ENCODE measurements at places on chromosomes 6 and 20. TPM values are rescaled to one million over a fixed set of nuclear protein-coding genes. Genes with fewer than 3 reads are reported as not detected.

GRCh38 chr20:62918147-62918546 lies 8.2 kb downstream of the DIDO1 start:
- no peak for DNase-seq

GRCh38 chr6:85353012-85353411 lies 96.9 kb upstream of the NT5E start:
- no peak for DNase-seq

DNA sequence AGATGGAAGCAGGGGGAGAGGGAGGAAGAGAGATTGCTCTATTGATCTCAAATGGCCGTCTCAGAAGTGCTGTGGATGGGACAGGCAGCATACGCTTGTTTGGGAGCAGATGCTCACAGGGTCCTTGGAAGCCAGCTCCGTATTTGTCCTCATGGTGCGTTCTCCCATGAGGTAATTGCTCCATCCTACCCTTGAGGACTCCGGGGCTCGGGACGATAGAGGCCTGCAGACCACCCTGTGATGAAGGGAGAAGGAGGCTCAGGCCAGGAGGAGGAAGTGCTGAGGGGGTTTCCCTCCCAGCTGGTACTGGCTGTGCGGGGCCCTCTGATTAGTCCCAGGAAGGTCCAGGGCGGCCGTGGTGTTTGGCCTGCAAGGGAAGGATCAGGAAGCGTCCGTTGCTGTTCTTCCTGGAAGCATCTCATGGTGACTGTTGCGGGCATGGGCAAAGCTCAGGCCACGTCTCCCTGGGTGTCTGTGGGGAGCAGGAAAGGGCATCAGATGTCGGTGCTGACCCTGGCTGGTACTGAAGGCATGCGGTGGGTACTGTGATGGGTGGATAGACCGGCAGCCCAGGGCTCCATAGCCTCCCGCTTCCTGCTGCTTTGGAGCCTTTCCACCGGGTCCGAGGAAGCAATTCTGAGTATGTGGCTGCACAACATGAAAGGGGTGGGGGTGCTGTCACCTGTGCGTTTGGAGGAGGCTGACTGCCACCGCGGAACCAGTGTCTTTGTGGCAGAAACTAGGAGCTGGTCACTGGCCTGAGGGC lies 158.3 kb downstream of the SYCP2 start:
- DNase-seq = no peak

- no peak for DNase-seq
These were observed 42.0 kb downstream of the ENPP1 start for GRCh38 chr6:131849799-131850198.

- DNase-seq = no peak
These were observed 67.3 kb upstream of the RALY start for GRCh38 chr20:33926425-33926824.

DNA sequence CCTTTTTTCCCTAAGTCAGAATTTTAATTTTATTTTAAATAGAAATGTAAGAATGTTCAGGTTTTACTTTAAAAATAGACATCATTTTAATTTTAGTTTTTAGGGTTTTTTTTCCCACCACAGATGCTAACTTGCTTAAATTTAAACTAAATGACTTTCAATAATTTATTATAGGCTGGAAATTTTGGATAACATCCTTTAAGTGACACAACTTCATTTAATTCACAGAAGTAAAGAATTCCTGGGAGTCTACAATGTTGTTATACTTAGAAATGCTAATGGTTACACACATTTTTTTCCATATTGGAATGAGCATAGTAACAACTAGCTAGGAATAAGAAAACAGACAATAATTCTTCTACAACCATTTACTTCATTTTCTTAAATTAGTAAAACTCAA lies 90.5 kb upstream of the PDE10A start:
- no peak for DNase-seq

GRCh38 chr6:151690768-151691562 lies 116.5 kb upstream of the ESR1 start:
- DNase-seq = no peak

DNA sequence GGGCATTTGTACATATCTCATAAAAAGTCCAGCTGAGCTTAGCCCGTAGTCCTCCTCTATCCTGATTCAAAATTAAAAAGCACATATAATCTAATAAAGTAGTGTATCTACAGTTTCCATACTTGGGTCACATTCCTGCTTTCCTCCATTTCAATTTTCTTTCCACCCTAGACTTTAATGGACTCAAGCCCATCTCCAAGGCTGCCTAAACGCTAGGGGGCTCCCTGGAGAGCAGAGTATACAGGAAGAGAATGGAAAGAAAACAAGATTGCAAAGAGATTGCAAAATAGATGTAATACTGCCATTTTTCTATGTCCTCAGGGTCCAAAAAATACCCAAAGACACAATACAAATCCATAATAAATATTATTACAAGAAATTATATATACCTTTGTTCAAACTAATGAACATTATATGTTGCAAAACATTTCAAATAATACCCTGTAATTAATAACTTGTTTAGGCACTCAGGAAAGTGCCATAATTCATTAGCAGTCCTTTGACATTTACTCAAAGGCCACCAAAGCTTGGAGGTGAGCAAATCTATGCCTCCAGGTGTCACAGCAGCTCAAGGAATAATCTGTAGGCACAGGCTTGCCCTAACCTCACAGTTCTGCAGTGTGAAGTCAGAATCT lies 2.4 kb upstream of the MCM3 start:
- peak; percentile 44 for DNase-seq

DNA sequence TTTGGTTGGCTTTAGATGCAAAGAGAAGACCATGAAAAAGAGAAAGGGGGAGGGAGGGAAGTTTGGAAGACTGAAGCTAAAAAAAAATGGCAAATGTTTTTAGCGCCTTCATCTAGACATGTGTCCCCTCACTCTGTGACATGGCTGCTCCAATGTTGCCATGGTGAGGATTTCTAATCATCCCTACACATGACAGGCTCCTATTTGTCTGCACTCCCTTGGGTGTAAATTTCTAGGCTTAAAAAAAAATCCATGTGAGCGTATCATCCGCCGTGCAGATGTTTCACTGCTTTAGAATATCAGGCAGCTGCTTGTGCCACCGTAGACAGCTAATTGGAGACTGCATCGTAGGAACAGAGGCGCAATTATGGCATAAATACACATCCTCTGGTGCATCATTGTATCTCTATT lies 761.1 kb upstream of the MMS22L start:
- no peak for DNase-seq

DNA sequence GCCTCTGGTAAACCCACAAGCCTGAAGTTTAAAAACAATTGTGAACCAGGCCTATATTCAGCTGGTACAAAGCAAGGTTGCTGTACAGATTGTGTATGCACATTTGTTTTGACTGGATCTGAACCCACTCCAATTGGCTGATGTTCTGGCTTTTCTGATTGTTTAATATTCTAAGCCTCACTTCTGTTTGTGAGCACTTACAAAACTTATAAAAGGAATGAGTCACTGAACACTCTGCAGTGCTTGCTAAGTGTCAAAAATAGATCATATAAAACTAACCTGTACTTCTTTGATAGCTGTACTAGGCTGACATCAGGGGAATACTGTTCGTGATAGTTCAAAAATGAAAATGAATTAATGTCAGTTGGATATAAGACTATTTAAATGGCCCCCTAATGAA lies 12.1 kb downstream of the COL21A1 start:
- DNase-seq = no peak

GRCh38 chr6:168513766-168514165 lies 72.8 kb downstream of the SMOC2 start:
- DNase-seq = no peak

DNA sequence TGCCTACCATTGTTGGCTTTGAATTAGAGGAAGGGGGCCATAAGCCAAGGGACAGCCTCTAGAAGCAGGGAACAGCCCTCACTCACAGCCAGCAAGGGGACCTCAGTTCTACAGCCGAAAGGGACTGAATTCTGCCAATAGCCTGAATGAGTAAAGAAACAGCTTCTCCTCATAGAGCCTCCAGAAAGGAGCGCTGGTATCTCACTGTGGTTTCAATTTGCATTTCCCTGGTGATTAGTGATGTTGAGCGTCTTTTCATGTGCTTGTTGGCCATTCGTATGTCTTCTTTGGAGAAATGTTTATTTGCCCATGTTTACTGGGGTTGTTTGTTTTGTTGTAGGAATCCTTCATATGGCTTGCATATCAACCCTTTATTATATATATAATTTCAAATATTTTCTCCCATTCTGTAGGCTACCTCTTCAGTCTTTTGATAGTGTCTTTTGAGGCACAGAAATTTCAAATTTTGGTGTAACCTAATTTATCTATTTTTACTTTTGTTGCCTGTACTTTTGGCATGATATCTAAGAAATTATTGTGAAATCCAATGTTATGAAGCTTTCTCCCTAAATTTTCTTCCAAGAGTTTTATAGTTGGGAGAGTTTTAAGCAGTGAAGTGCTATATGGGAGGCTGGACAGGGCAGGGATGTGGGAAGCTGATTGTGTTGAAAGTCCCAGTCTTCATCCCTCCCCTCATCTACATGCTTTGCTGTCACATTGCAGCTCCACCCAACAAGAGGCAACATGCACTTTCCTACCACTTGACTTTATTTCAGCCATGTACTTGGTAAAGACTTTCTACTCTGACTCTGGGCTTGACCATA lies 82.3 kb upstream of the SHLD1 start:
- DNase-seq = no peak

DNA sequence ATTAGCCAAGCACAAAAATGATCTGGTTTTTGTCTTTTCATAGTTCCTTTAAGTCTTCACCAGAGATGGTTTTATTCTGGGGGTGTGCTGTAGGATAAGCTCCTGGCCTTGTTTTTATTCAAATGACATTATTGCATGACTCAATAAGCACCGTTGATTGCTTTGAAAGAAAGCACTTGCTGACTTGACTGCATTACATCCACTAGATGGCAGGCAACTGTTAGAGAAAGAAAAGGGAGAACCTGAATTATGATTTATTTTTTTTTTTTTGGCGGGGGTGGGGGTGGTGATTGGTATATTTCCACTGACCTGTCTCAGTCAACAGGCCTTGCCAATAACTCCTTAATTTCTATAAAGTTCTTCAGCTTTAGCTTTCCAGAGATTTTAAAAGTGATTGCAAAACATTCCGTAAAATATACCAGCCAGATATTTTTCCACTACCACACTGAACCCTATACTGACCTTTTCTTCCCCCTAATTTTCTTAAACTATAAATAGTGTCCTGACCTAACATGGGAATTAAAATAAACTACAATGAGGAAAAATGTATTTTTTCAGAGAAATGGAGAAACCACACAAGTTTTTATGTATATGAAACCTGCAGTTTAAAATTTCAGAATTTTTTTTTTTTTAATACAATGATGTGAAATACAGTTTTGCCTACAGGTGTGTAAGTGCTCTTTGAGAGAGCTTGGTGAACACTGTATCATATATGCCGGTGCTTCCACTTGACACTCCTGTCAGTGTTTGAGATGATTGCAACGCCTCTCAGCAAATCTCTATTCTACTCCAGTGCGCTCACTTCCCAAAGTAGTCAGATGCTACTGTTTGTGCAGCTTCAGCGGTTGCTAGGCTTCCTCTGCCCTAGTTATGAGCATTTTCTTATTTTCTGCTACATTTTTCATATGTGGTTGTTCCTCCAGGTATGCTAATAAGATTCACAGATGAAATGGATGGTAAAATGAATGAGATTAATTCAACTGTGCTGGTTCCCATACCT lies 274.3 kb downstream of the CD109 start:
- no peak for DNase-seq

DNA sequence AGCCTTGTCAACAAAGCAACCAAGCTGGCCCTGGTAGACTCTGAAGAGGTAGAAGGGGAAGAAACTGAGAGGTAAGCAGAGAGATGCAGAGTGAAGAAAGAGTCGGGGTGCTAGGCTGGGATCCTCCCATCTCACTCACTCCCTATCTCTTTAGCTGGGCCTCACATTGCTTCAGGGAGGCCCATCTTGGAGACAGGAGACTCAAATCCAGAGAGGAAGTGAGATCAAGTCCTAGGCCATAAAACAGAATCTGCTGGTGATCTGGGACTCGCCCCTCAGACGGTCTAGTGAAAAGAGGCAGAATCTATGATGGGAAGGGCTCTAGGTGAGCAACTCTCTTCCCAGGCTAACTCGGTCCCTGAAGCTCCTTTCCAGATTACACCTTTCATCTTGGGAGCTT lies 659 bp upstream of the GUCA1B start:
- DNase-seq = no peak

- DNase-seq = no peak
These were observed 54.6 kb downstream of the GMPR start for GRCh38 chr6:16292942-16293341.

DNA sequence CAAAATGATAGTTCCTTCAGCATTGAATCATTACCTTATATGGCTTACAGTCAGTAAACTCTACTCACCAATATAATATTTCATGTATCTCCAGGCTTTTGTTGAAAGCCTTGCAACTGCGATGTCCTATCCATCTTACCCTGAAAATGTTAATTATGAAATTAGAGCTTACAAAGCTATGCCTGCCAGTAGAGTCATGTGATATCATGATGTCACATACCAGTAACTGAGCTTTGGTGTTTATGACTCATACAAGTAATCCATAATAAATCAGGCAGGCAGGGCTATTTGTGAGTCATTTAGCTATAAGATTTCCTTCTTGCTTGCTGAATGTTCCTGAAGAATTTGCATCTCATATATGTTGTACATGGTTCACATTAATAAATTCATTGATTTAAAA lies 44.9 kb upstream of the FAM83B start:
- no peak for DNase-seq

- DNase-seq = no peak
These were observed 135.7 kb downstream of the ALDH8A1 start for GRCh38 chr6:134814076-134814695.

DNA sequence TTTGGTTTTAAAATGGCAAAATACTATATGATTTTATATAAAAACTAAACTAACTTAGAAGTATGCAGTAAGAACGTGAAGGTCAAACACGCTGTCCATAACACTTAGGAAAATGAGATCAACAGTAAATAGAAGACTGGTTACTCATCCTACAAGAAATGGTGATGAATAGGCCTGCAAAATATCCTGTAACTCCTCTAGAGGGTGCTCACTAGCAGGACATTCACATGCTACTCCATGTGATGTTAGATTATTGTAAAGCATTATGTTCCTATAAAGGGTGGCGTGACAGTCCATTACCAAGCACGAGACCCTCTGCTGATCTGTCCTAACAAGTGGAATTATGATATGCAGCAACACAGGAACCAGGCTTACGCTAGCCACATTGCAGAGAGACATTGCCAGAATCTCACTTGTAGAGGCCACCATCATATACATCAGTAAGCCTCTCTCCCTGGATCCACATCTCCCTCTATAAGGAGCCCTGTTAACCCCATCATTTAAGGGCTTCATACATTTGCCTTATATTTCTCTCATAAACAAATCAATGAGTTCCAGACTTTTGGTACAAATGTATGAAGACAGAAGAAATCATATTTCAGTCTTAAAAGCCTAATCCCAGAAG lies 18.0 kb upstream of the DEFB129 start:
- no peak for DNase-seq

GRCh38 chr6:71289039-71289801 lies 609 bp downstream of the OGFRL1 start:
- no peak for DNase-seq

GRCh38 chr6:161215876-161216615 lies 57.8 kb downstream of the AGPAT4 start:
- DNase-seq = no peak

Gene JAG1
- total RNA-seq = 53.8 TPM

Gene SLC17A1
- not detected for total RNA-seq

Gene PLEKHG1
- total RNA-seq = 7.2 TPM

Gene SLC17A2
- total RNA-seq = not detected

Gene GINS1
- total RNA-seq = not detected

Gene ZNF311
- total RNA-seq = 1.7 TPM

Gene FERMT1
- under 0.01 TPM for total RNA-seq

Measured in uterus (tissue), 4 donors.